ENCODE measurements at places on chromosomes 4 and X.

DNA sequence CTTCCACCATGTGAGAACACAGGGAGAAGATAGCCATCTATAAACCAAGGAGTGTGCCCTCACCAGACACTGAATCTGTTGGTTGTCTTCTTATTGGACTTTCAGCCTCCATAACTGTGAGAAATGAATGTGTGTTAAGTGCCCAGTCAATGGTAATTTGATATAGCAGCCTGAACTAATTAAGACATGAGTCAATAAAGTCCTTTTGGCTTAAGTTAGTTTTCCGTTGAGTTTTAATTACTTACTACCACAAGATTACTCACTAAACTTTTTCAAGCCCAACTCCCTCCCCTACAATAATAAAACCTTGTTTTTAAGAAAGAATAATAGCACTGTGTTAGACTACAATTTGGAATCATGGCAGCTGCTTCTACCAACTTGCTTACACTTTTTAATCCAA, 324.2 kb downstream of the PCDH19 start:
- DNase-seq: no peak

DNA sequence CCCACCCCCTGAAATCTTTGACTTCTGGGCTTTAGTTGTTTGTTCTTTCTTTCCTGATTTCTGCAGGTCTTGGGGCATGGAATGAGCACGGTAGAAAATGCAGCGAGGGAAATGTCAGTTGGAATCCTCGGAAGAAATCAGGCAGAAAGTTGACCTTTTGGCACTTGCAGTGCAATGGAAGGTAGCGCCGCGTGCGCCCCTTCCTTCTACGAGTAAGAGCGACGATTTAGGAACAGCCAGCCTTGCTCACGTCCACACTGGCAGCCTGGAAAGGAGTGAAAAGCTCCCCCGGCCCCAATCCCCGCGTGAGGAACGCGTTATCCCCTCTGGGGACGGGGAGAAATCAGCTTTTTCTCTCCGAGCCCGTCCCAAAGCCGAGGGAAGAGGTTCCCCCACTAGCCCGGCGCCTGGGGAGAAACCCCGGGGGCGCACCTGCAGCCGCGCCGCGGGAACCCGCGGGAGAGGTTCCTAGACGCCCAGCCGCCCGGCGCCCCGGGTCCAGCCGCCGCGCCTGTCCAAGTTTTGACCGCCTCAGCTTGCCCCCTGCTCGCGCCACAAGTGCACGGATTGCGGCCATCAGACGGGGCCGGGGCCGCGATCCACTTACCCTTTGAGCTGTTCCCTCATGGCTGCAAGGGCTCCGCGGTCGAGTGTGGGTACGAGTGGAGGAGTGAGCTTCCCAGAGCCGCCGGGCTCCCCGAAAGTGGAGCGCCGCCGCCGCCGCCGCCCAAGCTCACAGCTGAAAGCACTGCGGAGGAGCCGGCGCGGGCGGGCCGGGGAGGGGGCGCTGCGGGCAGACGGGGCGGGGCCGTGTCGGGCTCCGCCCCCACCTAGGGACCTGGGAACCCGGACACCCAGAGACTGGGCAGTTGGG, 194.6 kb upstream of the FTHL17 start:
- DNase-seq: peak; percentile 53

DNA sequence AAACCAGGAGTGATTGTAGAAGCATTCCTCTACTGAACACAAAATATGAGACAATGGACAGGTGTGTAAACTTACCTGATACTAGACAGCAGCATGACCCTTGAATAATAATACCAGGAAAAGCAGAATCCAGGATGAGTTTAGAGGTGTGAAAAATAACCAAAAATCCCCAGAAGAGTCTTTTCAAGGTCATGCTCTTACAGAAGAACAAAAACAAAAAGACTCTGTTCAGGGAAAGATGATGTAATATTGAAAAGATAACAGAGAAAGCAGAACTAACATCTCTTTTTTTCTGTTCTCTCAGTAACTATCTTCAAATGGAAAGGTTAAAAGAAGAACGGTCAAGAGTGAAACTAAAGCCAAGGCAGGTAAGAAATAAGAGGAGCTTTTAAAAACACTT, 14.0 kb upstream of the ARHGAP10 start:
- no peak for DNase-seq

DNA sequence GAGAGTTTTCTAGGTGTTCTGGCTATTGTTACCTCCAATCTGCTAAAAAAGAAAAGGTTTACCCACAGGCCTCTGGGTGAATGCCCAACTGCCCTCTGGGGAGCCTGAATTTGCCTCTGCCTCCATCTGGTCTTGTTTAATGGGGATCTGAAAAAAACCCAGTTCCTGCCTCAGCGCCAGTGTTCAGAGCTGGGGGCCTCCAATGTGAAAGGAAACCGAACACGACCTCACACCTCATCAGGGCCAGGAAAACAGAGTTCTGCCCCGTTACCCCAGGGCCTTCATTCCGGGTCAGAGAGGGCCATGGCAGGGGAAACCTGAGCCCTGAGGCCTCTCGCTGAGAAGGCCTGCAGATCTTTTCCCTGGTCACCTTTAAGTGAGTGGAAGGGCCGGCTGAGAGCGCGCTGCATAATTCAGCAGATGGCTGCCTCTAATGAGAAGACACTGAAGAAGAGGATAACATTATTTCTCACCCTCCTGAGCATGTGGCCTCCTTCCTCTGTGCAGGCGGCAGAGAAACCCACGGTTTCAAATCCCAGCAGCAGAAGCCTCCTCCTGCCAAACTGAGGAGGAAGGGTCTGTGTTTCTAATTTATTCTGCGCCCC, 6.8 kb downstream of the SEPTIN6 start:
- no peak for DNase-seq

- DNase-seq: peak; percentile 75
Observed at GRCh38 chr4:77618383-77619241, 13.0 kb downstream of the CXCL13 start.

DNA sequence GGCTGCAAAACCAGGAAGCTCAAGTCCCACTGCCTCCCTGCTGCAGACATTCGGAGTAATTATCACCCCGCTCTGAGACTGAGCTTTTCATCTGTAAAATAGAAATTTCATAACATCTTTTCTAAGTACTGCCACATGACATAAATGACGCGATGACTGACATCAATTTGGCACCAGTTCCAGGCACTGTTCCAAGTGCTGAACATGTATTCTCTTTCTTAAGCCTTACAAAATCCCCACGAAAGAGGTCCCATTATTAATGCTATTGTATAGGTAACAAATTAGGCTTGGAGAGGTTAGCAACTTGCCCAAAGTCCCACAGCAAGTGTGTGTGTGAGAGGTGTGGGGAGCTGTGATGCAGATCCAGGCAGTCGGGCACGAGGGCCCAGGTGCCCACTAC, 56.4 kb downstream of the SLC2A9 start:
- DNase-seq: no peak

DNA sequence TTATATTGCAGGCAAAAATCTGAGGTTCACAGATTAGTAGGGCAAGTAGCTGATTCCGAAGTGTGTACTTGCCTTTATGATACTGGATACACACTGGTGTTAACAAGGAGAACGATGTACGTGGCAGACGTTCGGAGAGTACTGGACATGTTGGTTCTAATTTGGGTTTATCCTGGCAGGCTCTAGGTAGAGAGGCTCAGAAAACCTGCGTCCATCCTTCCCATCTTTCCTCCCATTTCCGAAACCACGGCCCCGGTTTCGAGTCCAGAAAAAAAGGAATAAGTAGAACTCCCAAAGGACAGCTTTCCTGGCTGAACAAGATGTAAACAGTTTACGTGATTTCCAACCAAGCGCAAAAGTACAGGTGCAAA, 351 bp upstream of the SLC30A9 start:
- no peak for DNase-seq

DNA sequence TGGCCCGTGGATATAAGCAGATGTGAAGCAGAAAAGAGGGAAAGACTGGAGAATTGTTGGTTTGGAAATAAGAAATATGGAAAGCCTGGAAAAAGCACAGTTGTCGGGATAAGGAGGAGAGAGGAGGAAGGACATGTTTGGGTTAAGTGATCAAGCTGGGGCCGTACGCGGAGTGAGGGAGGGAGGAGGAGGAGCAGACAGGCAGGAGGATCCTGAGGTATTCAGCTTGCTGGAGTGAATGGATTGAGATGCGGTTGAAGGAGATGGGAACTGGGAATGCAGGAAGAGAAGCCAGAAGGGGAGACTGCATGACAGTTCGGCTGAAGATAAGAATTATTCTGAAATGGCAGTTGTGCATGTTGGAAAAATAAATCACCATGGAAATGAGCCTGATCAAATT, 21.2 kb downstream of the ZFP42 start:
- DNase-seq: no peak

GRCh38 chr4:76485450-76485849, 50.4 kb downstream of the SHROOM3 start:
- DNase-seq: no peak

GRCh38 chrX:95640226-95640625, 1044.4 kb upstream of the DIAPH2 start:
- DNase-seq: no peak

DNA sequence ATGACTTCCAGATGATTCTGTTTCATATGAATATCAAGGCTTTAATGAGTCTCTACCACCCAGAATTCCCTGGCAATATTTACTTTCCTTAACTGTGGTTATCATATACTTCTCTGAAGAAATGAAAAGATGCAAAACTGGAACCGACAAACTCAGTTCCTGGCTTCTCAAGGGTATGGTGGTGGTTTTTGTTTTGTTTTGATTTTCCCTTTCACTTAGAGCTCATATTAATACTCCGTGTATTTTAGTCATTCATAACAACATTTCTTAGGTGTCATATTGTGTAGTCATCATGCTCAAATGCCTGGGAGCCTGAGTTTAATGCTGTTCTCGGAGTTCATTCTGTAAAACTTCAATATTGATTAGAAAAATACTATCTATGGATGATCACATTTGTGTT, 665 bp downstream of the TRPC5OS start:
- DNase-seq: no peak

DNA sequence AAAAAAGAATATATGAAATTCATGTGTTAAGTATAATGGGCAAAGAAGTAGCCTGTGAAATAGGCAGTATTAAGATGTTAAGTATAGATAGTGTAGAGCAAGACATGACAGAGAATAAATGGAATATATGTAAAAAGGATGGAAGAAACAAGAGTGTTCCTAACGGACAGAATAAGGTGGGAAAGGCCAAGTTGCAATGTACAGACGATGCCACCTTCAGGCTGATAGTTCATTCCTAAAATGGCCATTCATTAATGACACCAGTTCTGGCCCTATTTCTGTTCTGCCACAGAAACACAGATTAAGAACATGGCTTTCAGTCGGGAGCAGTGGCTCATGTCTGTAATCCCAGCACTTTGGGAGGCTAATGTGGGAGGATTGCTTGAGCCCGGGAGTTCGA, 4.4 kb upstream of the FAM184B start:
- DNase-seq: no peak

DNA sequence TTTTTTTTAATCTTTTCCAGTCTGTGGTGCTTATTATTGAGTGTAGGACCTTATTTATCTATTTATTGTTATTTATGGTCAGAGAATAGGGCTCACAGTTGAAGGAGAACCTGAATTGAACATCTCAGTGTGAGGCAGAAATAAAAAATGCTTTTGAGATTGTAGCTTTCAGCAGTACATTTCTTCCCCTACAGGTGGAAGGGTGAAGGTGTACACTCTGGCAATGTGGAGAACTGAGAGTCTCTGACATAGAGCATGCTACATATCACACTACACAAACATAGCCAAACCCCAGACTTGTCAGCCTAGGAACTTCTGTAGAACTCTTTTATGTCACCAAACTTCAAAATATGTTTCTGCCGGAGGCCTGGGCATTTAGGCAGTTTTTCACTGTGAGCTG, 140.2 kb downstream of the STIM2 start:
- no peak for DNase-seq

DNA sequence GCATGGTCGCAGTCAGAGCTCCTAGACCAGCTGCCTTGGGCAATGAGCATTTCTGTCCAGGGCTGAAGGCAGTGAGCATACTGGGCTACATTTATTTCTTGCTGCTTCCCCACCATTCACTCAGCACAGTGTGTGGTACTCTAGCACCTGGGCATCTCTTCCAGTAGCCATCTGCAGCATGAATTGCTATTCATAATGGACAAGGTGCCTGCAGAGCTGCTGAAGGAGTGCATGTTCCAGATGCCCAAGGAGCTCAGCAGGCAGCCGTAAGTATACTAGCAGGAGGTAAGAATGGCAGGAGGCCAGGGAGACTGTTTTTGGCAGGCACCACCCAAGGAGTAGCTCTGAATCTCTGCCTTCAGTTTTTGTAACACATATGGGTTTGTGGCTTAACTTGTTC, 110.4 kb upstream of the RXFP1 start:
- no peak for DNase-seq

- DNase-seq: peak; percentile 21
Observed at GRCh38 chrX:46841346-46841745, 4.5 kb downstream of the RP2 start.

DNA sequence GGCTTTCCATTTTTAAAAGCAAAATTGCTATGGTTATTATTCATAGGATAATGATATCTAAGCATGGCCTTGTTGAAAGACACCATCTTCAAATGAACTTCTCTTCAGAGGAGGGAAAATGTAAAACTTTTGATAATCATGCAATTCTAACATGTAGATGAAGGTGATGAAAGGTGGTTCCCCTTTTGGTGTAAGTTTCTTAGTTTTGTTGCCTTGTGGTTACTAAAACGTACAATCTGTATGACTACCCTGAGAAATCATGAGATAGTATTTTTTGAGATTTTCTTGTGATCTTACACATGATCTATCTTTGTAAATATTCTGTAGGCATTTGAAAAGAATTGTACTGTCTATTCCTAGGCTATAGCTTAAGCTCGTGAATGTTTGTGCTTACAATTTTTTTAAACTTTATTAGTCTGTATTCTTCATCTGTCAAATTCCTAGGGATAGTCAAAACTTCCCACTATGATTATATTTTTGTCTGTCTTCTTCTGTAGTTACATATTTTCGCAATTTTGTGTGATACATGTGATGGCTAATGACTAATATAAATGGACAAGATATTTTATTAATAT, 47.5 kb downstream of the PTPN13 start:
- DNase-seq: no peak

DNA sequence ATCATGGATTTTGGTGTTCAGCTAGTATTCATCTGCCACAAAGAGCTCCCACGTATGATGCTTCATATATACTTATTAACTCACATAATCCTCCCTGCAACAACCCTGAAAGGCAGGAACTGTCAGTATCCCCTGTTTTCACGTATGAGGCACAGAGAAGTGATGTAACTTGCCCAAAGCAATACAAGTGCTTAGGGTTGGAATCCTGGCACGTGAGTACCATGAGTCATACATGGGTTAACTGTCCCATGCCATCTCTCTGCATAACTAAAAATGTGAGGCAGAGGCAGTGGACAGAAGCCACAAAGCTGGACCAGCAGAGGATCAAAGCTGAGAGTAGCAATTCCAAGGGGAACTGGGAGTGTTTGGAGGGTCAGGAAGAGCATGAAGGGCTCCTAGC, 35.7 kb upstream of the EGFL6 start:
- no peak for DNase-seq

- DNase-seq: no peak
Observed at GRCh38 chr4:8167291-8167690, 8.7 kb upstream of the ABLIM2 start.

GRCh38 chr4:41202820-41203568, 11.3 kb downstream of the APBB2 start:
- DNase-seq: peak; percentile 68

Measured in endothelial cell of umbilical vein (primary cell).